Activated T-cell treated with anti-CD3 and anti-CD28 coated beads, Interleukin-2, amount 50 U/mL, for 48 hours (primary cell): ENCODE measurements at places on chromosomes 5 and 9.

DNA sequence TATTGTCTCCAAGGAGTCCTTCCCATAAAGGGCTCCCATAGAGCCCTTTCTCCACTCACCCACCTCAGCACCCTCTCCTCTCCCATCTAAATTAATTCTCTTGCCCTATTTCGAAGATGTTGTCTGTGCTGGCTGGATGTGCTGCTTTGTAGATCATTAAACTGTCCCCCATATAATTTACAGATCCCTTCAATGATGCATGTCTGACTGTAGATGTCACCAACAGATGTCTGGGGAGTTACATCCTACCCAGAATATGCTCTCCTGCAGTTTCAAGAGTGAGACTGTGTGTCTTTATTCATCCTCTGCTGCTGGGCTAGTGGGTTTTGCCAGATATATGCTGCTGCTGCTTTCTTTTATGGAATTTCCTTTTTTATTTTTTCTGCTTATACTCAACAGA lies 351.2 kb downstream of the MLLT3 start:
- no peak for DNase-seq

GRCh38 chr5:33362915-33363314 lies 77.8 kb upstream of the TARS1 start:
- DNase-seq = no peak

- no peak for DNase-seq
These were observed 3.3 kb upstream of the TSC1 start for GRCh38 chr9:132947756-132948155.

GRCh38 chr5:26921439-26921838 lies 116.9 kb downstream of the CDH9 start:
- DNase-seq = no peak

DNA sequence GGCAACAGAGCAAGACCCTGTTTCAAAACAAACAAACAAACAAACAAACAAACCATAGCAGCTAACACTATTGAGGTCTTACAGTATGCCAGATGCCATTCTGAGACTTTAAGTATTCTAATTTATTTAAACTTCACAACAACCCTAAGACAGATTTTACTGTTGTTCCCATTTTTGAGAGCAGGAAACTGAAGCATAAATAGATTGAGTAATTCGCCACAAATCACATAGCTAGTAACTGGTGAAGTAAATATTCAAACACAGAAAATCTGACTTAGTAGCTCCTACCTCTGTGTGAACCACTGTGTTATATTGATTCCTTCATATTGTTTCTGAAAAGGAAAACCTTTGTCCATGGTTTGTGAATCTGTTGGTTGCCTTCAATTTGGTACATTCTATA lies 98.4 kb downstream of the UNC13B start:
- DNase-seq = no peak

GRCh38 chr5:58410441-58410840 lies 49.4 kb downstream of the PLK2 start:
- DNase-seq = no peak
